Uterus (tissue), 4 donors: ENCODE measurements at places on chromosomes 6 and 20. TPM values are rescaled to one million over a fixed set of nuclear protein-coding genes. Genes with fewer than 3 reads are reported as not detected.
A peak's percentile ranks its signal among the peaks of the same experiment; 100 is the strongest.

DNA sequence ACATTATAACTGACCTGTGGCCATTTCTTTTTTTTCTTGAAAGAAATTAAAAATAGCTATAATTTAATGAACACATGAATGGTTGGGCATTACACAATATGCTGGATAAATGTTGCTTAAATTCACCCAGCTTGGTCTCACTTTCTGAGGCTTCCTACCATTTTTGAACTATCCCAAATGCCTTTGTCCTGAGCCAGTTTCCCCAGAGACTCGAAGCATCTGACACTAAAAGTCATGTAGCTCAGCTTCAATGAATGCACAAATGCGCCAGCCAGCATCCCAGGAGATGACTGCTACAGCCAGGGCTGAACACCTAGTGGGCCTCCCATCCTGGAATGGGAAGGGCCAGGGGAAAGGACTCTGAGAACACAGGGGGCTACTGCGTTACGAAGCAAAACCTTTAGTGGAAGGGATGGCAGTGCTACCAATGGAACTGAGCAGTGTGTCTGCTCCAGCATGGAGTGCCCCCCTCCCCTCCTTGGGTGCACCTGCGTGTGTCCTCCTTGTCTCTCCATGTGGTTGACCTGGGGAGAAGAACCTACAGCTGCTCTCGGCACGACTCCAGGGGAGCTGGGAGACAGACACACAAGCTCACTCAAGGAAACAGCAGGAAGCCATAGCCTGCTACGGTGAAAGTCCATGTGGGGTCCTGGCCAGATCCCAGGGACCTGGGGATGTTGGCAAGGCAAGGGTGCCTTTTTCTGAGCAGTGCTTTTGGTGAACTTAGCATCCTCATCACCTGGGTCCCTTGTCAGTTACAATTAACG, 60.9 kb downstream of the IRF4 start:
- H3K27me3 ChIP-seq, result no peaks in the 10 kb centered on the region
- no peak overlapping the region for H3K4me3 ChIP-seq

GRCh38 chr6:156634951-156635371, 142.2 kb upstream of the ARID1B start:
- DNase-seq, result no peak

DNA sequence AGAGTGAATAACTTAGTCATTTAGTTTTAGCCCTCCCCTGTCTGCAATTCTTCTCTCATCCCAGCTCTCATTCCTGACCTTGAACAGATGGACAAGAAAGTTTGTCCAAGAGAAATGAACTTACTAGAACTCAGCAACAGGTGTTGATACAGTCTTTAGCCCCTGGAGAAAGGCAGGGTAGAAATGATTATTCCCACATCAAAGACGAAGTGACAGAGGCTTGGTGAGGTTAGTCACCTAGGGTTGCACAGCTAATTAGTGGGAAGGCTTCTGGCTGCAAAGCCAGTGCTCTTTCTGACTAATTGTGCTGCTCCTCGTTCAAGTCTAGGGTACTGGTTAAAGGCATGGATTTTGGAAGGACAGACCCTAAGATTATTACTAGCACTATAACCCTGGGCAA, 4.5 kb downstream of the ZDHHC14 start:
- H3K36me3 ChIP-seq, result no peaks in the 10 kb centered on the region
- H3K4me3 ChIP-seq, result no peak overlapping the region
- H3K4me1 ChIP-seq, result peaks cover 3% of the 10 kb centered on the region
- H3K27me3 ChIP-seq, result no peaks in the 10 kb centered on the region

DNA sequence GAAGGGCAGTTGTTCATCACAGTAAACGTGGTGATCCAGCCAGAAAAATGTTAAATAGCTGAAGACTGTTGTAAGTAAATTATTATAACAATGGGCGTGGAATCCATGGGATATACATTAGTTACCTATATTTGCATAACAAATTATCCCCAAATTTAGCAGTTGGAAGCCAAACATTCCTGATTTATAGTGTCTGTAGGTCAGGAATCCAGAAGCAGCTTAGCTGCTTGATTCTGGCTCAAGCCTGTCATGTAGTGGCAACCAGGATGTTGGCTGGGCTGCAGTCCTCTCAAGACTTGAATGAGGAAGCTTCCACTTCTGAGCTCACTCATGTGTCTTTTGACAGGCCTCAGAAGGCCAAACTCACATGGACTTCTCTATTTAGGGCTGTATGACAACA, 6.9 kb upstream of the ADGRB3 start:
- H3K27me3 ChIP-seq, result no peaks in the 10 kb centered on the region
- H3K4me1 ChIP-seq, result no peaks in the 10 kb centered on the region
- no peak overlapping the region for H3K4me3 ChIP-seq
- H3K27ac ChIP-seq, result no peak overlapping the region
- H3K36me3 ChIP-seq, result no peaks in the 10 kb centered on the region

DNA sequence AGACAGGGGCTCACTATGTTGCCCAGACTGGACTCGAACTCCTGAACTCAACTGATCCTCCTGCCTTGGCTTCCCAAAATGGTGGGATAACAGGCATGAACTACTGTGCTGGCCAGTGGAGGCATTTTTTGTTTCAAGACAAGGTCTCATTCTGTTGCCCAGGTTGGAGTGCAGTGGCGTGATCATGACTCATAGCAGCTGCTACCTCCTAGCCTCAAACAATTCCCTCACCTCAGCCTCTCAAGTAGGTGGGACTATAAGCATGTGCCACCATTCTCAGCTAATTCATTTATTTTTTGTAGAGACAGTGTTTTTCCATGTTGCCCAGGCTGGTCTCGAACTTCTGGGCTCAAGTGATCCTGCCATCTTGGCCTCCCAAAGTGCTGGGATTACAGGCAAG, 17.2 kb downstream of the ENPP3 start:
- H3K27me3 ChIP-seq, result no peaks in the 10 kb centered on the region
- no peaks in the 10 kb centered on the region for H3K36me3 ChIP-seq
- H3K4me3 ChIP-seq, result no peak overlapping the region
- DNase-seq, result no peak
- no peaks in the 10 kb centered on the region for H3K4me1 ChIP-seq
- no peak overlapping the region for H3K27ac ChIP-seq

GRCh38 chr6:16854986-16855385, 93.7 kb upstream of the ATXN1 start:
- H3K27ac ChIP-seq, result no peak overlapping the region
- no peaks in the 10 kb centered on the region for H3K27me3 ChIP-seq
- no peak for DNase-seq
- no peak overlapping the region for H3K4me3 ChIP-seq

GRCh38 chr6:107491760-107492660, 2.1 kb downstream of the SOBP start:
- peak overlapping the region; percentile 65 for H3K27ac ChIP-seq
- peak overlapping the region; percentile 63 for H3K4me3 ChIP-seq
- no peaks in the 10 kb centered on the region for H3K4me1 ChIP-seq
- no peaks in the 10 kb centered on the region for H3K36me3 ChIP-seq

DNA sequence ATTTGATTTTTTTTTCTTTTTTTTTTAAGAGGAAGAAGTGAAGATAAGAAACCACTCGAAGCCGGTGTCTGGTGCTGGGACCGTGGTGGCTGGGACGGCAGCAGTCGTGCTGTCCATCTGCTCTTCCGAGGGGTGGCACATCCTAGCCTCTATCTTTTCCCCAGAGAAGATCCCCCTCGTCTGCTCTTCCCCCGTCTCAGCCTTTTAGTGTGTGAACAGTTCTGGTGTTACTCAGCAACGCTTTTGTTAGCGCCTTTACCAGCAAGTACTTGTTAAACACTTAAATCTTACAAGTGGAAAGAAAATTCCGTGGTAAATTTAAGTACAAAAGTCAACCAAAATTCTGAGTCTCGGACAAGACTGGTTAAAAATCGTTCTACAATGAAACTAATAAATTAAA, 90.1 kb downstream of the RSPH3 start:
- no peaks in the 10 kb centered on the region for H3K27me3 ChIP-seq
- H3K4me1 ChIP-seq, result no peaks in the 10 kb centered on the region
- H3K4me3 ChIP-seq, result no peak overlapping the region
- no peak for DNase-seq
- no peaks in the 10 kb centered on the region for H3K36me3 ChIP-seq

- H3K4me1 ChIP-seq, result no peaks in the 10 kb centered on the region
- no peaks in the 10 kb centered on the region for H3K27me3 ChIP-seq
- no peak overlapping the region for H3K4me3 ChIP-seq
- no peak for DNase-seq
Measured at GRCh38 chr6:67914419-67914818, 720.7 kb upstream of the ADGRB3 start.

DNA sequence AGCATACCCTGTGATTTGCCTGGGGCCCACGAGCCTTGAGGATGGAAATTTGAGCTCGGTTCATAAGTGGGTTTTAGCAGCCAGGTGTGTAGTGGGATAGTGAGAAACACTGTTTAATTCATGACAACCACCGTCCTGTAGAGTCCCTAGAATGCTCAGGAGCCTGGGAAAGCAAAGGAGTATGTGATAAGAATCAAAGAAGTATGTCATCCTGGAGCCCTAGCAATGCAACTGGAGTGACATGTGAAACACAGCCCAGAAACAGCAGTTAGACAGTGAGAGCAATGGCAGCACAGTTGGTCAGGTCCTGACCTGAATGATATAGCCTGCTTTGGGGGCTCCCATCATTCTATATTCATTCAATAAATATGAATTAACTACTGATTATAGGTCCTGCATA, 161.2 kb upstream of the ECI2 start:
- no peak for DNase-seq
- no peaks in the 10 kb centered on the region for H3K27me3 ChIP-seq
- H3K4me1 ChIP-seq, result no peaks in the 10 kb centered on the region
- H3K4me3 ChIP-seq, result no peak overlapping the region
- no peak overlapping the region for H3K27ac ChIP-seq

DNA sequence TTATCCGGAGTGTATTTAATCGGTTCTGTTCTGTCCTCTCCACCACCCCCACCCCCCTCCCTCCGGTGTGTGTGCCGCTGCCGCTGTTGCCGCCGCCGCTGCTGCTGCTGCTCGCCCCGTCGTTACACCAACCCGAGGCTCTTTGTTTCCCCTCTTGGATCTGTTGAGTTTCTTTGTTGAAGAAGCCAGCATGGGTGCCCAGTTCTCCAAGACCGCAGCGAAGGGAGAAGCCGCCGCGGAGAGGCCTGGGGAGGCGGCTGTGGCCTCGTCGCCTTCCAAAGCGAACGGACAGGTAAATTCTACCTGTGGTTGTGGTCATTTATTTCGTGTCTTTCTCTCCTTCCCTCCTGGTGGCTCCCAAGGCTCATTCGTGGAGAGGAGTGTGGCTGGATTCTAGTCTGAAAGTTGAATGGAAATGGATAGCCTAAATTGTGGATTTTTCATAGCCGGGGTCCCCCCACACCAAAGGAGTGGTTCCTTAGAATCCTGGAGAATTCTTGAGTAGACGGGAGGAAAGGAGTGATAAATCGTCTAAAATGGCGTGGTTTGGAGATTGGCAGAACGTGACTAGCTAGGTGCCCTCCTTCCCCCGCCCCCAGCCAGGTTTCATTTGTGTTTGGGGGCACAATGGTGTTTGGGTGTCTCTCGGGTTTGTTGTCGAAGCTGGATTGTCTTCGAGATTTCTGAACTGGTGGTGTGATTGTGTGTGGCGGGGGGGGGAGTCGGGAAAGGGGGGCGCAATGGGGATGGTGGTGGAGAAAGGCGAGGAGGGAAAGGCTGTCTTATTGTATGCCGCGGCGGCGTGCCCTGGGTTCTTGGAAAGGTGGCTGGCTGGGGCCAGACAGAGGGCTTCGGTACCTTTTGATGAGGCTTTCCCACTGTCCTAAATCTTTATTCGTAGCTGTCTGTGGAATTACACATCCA, 673 bp downstream of the MARCKS start:
- no peaks in the 10 kb centered on the region for H3K36me3 ChIP-seq
- H3K4me3 ChIP-seq, result peak overlapping the region; percentile 73
- peak; percentile 54 for DNase-seq
- no peaks in the 10 kb centered on the region for H3K4me1 ChIP-seq
- H3K27me3 ChIP-seq, result no peaks in the 10 kb centered on the region

Gene CPXM1
- 18.2 TPM for total RNA-seq

DNA sequence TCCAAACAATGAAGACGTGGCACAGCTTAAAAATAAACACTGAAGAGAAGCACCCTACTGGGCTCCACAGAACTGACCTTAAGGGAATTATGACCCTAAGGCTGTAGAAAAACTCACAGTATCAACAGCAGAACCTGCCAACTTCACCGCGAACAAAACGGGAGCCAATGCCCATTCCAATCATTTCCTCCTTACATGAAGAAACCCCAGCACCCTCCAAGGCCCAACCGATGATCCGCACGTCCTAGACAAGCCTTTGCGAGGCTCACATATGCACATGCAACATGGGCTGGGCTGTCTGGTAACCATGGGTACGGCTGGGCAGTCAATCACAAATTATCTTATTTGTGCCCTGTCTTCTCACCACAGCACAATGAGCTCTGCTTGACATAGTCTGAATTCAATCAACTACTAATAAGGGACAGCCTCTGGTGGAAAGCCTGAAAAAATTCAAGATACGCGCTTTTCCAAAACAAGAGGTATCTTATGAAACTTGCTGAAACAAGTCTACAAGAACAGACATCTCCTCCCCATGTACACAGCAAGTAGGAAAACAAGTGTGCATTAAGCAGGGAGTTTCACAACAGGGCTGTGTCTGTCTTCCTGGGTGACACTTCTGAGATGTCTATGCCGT, 1.7 kb downstream of the DIDO1 start:
- H3K4me1 ChIP-seq, result peaks cover 15% of the 10 kb centered on the region
- H3K4me3 ChIP-seq, result peak overlapping the region; percentile 71
- peak overlapping the region; percentile 96 for H3K27ac ChIP-seq
- H3K27me3 ChIP-seq, result no peaks in the 10 kb centered on the region
- DNase-seq, result no peak
- H3K36me3 ChIP-seq, result no peaks in the 10 kb centered on the region

- H3K4me3 ChIP-seq, result no peak overlapping the region
- DNase-seq, result no peak
- H3K27ac ChIP-seq, result no peak overlapping the region
Measured at GRCh38 chr20:46951405-46951804, 56.8 kb downstream of the EYA2 start.

GRCh38 chr6:14957355-14958059, 288.4 kb upstream of the JARID2 start:
- H3K36me3 ChIP-seq, result no peaks in the 10 kb centered on the region
- H3K4me3 ChIP-seq, result no peak overlapping the region
- H3K4me1 ChIP-seq, result no peaks in the 10 kb centered on the region
- H3K27me3 ChIP-seq, result no peaks in the 10 kb centered on the region
- H3K27ac ChIP-seq, result no peak overlapping the region

GRCh38 chr6:127547904-127548649, 28.9 kb upstream of the C6orf58 start:
- no peaks in the 10 kb centered on the region for H3K27me3 ChIP-seq
- H3K4me3 ChIP-seq, result no peak overlapping the region
- H3K36me3 ChIP-seq, result no peaks in the 10 kb centered on the region

DNA sequence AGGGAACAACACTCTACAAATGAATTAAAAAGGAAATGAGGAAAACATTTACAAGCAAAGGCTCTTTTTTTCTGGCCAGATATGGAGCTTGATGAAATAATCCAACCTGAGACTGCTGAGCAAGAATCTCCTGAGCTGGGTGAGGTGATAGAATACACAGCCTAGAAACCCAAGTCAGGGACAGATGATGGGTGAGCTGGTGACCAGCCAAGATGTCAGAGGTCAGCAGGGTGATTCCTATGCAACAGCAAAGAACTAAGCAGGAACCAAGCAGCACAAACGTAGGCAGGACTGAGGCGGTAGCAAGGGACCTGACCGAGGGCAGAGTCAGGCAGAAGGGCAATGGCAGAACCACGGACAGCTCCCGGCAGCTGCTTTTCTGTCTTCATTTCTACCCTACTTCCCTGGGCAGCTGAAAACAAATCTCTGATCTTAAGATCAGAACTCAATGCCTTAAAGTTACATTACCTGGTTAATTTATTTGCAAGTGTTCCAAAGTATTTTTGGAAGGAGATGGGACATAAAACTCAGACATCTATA, 75.1 kb downstream of the CDC40 start:
- H3K27ac ChIP-seq, result no peak overlapping the region
- no peaks in the 10 kb centered on the region for H3K4me1 ChIP-seq
- H3K36me3 ChIP-seq, result no peaks in the 10 kb centered on the region
- H3K4me3 ChIP-seq, result no peak overlapping the region
- no peaks in the 10 kb centered on the region for H3K27me3 ChIP-seq
- DNase-seq, result no peak

Gene BFSP1
- 5.1 TPM for total RNA-seq

Gene CCDC170
- total RNA-seq, result 5.7 TPM

Gene RTF2
- total RNA-seq, result 86.6 TPM
